Smooth muscle cell of the umbilical artery (primary cell): ENCODE measurements at places on chromosomes 3 and 15. TPM values are rescaled to one million over a fixed set of nuclear protein-coding genes. Genes with fewer than 3 reads are reported as not detected.

Gene ASB14
- total RNA-seq: 0.05 TPM in 1 of 2 replicates, not detected in the other

Gene SPRED1
- 57.9 and 86.5 TPM in 2 replicates for total RNA-seq

Gene SFMBT1
- 3.3 and 6.4 TPM in 2 replicates for total RNA-seq

Gene MEX3B
- total RNA-seq: 7.7 and 10.5 TPM in 2 replicates

Gene CD200
- total RNA-seq: 33.3 and 66.5 TPM in 2 replicates

Gene CRTC3
- 12.8 and 18.5 TPM in 2 replicates for total RNA-seq

Gene SERF2
- total RNA-seq: 844 and 1,099 TPM in 2 replicates

Gene PLA1A
- total RNA-seq: 0.30 and 0.32 TPM in 2 replicates

Gene SELENOK
- total RNA-seq: 10.3 and 16.9 TPM in 2 replicates

Gene LRRC3B
- not detected in 2 replicates for total RNA-seq

Gene AQP9
- total RNA-seq: not detected in 2 replicates

Gene EEFSEC
- 3.6 and 4.2 TPM in 2 replicates for total RNA-seq

Gene FXR1
- total RNA-seq: 158 and 231 TPM in 2 replicates

Gene TBC1D2B
- total RNA-seq: 40.1 and 69.3 TPM in 2 replicates

Gene REC114
- total RNA-seq: not detected in 2 replicates

Gene STRA6
- total RNA-seq: 30.3 and 47.2 TPM in 2 replicates

Gene SNX33
- total RNA-seq: 19.6 and 22.1 TPM in 2 replicates

Gene COLQ
- 0.23 and 0.30 TPM in 2 replicates for total RNA-seq

Gene NMB
- 2.1 and 3.3 TPM in 2 replicates for total RNA-seq

Gene VIPR1
- total RNA-seq: not detected in 2 replicates

Gene RFT1
- total RNA-seq: 12.8 and 17.8 TPM in 2 replicates

Gene ACP3
- under 0.01 and 0.05 TPM in 2 replicates for total RNA-seq

Gene GALK2
- 36.5 and 64.7 TPM in 2 replicates for total RNA-seq

Gene IL12A
- total RNA-seq: 0.89 and 1.3 TPM in 2 replicates

Gene ALG3
- total RNA-seq: 41.1 and 49.0 TPM in 2 replicates

Gene TICRR
- total RNA-seq: 1.2 and 4.9 TPM in 2 replicates

Gene GOLGA6B
- total RNA-seq: not detected in 2 replicates

Gene ZIC1
- total RNA-seq: not detected in 2 replicates

Gene CRYGS
- total RNA-seq: 1.4 and 2.4 TPM in 2 replicates

Gene PLIN1
- total RNA-seq: 0.18 and 0.30 TPM in 2 replicates

Gene CLDN18
- not detected in 2 replicates for total RNA-seq

Gene UNC13C
- total RNA-seq: not detected in 2 replicates

Gene TLR9
- total RNA-seq: under 0.01 TPM in 1 of 2 replicates, not detected in the other

Gene CATSPER2
- total RNA-seq: 0.89 and 9.6 TPM in 2 replicates

Gene SLC6A11
- total RNA-seq: not detected in 2 replicates

Gene ITIH3
- total RNA-seq: 0.30 TPM in 1 of 2 replicates, not detected in the other
